Activated CD4-positive, CD25-positive, alpha-beta regulatory T cell (primary cell): ENCODE measurements at places on chromosomes 13 and 19.

DNA sequence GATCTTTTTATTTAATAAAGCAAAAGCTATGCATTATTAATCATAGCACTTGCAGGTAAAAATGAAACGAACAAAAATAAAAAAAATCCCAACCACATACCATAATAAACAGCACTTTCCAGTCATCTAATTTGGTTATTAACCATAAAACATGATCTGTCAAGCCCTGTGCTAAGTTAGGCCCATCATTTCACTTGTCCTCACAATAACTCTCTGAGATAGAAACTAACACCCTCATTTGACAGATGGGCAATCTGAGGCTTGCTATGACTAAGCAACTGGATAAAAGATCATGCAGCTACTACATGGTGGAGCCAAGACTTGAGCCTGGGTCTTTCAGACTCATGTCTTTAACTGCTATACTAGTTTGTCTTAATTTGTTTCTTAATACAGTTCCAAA lies 21.8 kb downstream of the PROSER1 start:
- DNase-seq, result no peak

- DNase-seq, result no peak
These were observed 14.5 kb downstream of the ZNF536 start for GRCh38 chr19:30386551-30387143.

DNA sequence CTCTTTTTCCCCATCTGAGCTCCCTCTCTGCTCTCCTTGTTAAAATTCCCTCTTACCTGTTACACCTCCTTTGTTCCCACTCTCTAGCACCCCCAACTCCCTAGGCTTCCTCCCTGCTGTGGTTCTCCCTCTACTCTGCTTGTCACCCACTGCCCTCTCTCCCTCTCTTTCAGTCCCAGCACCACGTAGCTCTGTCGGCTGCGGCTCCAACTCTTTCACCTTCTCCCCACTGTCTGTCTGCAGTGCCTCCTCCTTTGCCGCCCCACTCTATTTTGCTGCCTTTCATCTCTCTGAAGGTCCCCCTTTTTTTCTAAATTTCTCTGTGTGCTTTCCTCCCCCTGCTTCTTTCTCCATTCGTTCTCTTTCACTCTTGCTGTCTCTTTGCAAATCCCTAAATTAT lies 1.1 kb downstream of the ZNF836 start:
- DNase-seq, result no peak

DNA sequence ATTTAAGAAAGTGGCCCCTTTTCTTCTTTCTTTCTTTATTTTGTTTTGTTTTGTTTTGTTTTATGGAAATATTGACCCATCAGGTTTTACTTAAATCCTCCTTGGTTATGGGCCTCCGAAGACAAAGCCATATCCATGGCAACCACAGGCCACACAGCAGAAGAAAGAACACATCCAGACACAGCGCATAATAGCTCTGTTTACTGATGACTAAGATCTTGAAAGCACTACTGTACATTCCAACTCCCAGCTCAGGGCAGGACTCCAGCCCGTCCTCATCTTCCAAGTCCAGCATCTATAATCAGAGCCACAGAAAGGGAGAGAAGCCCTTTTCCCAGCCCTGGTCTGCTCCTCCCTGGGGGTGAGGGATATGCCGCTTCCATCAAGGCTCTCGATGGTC lies 84.3 kb downstream of the NUFIP1 start:
- DNase-seq, result no peak

DNA sequence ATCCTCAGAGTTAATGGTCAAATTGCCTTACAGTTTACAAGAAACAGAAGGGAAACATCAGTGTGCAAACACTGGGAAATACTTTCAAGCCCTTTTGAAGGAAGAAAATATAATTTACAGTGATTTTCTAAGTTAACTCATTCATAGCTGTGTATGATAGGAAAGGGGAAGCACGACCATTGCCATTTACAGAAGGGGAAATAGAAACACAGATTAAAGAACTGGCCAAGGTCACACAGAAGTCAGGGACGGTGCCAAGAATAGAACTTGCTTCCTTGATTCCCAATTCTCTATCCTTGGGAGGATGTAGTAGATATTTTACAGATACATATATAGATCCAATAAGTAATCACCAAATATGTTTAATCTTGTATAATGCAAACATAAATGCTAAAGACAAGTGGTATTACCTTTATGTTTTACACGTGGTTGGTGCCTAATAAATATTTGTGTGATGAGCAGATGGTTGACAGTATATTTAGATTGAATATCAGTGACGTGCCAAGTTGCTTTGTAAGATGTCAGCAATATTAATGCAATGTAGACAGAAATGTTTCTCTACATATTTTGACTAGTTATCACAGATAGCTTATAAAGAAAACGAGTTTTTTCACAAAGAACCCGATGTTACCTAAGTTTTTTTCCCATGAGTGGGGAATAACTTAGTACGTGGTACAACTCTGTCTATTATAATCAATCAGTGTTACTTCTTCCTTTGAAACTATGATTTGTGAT lies 73.1 kb downstream of the FLT1 start:
- DNase-seq, result no peak
